ENCODE measurements at places on chromosomes 11 and 22.

DNA sequence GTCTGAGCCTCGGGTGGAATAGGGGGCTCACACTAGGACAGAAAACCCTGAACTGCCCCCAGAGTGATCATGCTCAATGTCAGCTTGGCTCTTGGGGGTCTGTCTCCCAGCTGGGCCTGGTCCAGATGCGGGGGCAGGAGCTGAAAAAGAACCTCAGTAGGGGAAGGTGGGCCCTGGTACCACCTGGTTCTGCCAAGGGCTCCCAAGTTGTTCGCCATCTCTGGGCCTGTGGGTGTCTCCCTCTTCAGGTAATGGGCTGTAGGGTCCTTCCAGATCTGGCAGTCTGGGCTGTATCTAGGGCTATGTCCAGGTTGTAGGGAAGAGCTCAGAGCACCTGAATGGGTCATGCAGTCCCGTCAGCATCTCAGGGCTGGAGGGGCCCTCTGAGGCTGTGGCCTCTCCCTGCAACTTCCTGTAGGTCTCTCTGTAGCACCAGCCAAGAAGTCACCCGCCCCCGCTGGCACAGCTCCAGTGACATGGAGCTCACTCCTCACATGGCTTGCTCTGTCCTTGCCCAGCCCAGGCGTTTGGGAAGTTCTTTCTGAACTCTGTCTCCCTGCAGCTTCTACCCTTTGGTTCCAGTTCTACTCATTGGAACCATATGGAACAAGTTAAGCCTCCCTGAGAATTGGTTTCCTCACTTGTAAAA is 33.0 kb upstream of the SOX10 start:
- DNase-seq = no peak

GRCh38 chr11:33545931-33546330 is 154.7 kb downstream of the C11orf91 start:
- no peak for DNase-seq

DNA sequence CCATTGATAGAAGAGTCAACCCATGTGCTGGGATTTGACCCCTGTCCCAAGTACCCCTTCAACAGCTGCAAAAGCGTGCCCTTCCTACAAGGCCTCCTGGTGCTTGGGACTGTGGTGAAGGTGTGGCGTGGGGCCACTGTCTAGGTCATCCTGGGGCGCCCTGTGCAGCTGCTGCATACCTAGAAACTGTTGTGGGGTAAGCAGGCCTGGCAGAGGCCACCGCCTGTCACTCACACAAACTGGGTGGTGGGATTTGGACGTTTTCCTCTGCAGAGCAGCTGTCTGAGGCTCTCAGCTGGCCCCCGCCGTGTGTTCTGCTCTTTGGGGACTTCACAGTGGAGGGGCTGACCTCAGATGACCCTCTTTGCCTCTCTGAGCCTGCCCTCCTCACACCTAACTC is 69.7 kb downstream of the SCN3B start:
- no peak for DNase-seq

GRCh38 chr11:90284171-90284570 is 61.3 kb upstream of the CHORDC1 start:
- no peak for DNase-seq

DNA sequence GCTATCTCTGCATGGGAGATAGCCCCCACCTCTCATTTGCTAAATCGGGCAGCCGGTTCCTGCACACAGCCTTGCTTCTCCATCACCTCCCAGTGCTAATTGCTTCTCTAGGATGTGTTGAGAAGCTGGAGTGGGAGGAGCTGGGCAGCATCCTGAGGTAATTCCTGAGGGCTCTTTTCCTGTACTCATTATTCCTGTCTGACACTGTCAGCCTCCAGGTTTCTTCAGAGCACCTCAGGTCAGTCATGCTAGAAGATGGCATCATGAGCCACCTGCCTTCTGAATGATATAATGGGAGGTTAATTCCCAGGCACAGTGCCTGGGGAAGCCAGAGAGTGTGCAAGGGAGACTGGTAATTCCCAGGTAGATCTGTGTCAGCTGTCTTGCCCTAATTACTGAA is 133.0 kb downstream of the RAB38 start:
- DNase-seq = no peak

DNA sequence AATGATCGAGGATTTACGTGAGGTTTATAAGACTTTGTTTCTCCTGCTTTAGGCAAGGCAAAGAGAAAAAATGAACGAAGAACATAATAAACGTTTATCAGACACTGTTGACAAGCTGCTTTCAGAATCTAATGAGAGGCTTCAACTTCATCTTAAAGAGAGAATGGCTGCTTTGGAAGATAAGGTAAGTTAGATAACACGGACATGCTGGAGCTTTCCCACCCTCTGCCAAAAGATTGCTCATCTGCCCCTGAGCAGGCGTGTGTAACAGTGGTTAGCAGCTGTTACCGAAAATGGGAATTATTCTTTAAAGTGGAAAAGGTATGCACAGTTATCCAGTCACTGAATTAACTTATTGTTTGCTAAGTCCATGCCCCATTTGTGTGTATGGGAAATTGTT is 62.8 kb upstream of the CTTN start:
- no peak for DNase-seq

Measured in kidney epithelial cell (primary cell).